ENCODE measurements at places on chromosomes 16 and 17. TPM values are rescaled to one million over a fixed set of nuclear protein-coding genes. Genes with fewer than 3 reads are reported as not detected.
A peak's percentile ranks its signal among the peaks of the same experiment; 100 is the strongest.

GRCh38 chr16:88750854-88751253 is 34.2 kb downstream of the PIEZO1 start:
- DNase-seq: no peak

DNA sequence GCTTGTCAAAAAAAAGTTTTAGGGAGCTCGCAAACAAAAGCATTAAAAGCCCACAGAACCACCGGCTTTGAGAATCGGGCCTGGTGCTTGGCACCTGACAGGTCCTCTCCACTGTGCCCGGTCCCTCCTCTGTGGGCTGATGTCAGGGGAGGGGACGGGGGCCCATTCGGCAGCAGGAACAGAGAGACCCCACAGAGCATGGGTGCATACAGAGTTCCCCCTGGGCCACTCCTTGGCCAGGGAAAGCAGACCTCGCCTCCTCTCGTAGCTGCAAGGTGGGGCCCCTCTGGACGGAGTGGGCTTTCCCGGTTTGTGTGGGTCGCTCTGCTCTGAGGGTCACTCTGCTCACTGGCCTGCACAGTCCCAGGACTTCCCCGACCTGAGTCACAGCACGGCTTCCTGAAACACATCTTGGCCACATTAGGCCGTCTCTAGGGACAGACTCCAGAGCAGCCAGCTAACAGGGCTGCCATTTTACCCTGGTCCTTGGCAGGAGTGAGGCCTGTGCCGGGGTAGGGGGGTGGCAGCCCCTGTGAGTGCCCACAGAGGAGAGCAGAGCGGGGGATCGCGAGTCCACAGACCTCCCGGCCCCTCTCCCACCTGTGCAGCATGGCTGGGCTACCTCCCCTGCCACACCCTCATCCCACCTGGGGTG is 11.1 kb downstream of the CBFA2T3 start:
- DNase-seq: no peak

The MT1G gene
- total RNA-seq: 41.0 TPM

- DNase-seq: no peak
Observed at GRCh38 chr17:74842146-74842598, 17.5 kb downstream of the GRIN2C start.

- DNase-seq: no peak
Observed at GRCh38 chr17:76671912-76672262, 28.3 kb upstream of the ST6GALNAC1 start.

The LONP2 gene
- total RNA-seq: 54.9 TPM

DNA sequence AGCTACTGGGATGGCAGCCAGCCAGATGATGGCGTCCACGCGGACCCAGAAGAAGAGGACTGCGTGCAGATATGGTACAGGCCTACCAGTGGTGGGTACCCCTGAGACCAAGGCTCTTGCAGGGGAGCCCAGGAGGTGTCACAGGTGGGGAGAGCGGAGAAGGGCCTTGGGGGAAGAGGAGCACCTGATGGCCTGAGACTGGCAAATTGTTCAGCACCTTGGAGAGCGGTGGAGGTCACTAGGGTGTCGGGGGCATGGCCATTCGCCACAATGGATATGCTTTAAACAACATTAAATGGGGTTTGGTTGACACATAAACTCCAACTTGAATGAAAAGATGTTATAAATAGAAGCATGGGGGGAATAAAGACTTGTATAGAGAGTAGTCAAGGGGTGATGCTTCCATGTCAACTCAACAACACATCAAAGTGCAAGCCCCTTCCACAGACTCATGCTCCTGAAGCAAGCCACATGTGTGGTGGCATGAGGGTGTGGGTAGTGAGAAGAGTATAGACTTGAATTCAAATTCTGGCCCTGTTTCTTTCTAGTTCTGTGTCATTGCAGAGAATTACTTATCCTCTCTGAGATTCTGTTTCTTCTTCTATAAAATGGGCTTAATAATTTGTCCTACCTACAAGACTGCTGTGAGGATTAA is 22.2 kb downstream of the CLEC19A start:
- no peak for DNase-seq

GRCh38 chr16:76277460-76278030 is 344 bp downstream of the CNTNAP4 start:
- DNase-seq: no peak

DNA sequence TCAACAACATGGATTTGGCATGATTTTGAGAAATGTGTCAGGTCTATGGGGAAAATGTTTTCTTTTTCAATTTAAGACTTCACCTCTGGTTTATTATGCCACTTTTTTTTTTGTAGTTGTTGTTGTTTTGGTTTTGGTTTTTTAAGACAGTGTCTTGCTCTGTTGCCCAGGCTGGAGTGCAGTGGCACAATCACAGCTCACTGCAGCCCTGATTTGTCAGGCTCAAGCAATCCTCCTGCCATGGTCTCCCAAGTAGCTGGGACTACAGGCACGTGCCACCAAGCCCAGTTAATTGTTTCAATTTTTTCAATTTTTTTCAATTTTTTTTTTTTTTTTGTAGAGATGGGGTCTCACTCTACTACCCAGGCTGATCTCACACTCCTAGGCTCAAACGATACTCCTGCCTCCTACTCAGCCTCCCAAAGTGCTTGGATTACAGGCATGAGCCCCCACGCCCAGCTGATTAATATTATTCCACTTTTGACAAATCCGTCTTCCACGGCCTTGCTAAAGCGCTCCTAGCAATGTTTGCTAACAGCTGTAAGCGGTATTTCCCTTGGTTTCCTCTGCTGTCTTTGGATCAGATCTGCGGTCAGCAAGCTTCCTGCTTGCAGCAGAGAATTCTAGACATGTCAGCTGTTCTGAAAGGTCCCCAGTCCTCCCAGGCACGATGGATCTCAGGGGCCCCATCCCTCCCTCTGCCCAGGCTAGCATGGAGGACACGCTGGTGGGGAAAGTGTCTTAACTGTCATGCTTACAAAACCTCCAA is 7.0 kb upstream of the MILR1 start:
- DNase-seq: no peak

DNA sequence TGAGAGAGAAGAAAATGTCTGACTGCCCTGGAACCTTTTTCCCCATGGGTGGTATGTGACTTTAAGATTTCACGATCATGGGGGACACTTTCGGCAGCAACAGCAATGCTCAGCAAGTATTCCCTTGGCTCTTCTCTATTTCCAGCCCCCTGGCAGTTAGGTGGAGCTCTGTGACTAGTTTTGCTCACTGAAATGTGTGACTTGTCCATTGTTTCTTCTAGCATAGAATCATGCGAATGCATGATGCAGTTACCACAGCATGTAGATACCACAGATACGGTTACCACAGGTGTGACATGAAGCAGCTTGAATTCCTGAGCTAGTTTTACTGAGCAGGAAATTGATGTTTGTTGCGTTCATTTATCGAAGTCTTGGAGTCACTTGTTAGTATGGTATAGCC is 1034.5 kb upstream of the EEF2KMT start:
- no peak for DNase-seq

The LHX1 gene
- 0.46 TPM for total RNA-seq

The BICDL2 gene
- not detected for total RNA-seq

The FOXC2 gene
- total RNA-seq: not detected

GRCh38 chr16:83807710-83808572 is at the start of gene HSBP1:
Gene HSBP1 (plus strand): TSS chr16:83807978. CDS start chr16:83808077, 99 bp downstream.
- DNase-seq: peak; percentile 87

DNA sequence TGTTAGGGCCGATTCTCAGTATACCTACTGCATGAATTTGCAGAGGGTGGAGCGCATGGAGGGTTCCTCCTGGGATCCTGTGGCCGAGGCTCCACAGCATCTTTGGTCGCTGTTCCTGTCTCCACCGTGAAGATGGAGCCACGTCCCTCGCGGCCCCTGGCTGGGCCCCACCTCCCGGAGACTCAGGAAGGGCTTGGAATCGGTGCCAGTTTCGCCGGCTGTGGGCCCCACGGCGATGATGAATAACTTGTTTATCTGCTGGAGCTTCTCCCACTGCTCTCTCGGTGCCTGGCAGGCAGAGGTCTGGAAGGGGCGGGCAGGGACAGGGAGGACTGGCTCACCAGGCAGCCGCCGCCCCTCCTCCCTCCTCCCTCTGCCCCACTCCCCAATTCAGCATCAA is 8.1 kb downstream of the SLC5A11 start:
- DNase-seq: no peak

DNA sequence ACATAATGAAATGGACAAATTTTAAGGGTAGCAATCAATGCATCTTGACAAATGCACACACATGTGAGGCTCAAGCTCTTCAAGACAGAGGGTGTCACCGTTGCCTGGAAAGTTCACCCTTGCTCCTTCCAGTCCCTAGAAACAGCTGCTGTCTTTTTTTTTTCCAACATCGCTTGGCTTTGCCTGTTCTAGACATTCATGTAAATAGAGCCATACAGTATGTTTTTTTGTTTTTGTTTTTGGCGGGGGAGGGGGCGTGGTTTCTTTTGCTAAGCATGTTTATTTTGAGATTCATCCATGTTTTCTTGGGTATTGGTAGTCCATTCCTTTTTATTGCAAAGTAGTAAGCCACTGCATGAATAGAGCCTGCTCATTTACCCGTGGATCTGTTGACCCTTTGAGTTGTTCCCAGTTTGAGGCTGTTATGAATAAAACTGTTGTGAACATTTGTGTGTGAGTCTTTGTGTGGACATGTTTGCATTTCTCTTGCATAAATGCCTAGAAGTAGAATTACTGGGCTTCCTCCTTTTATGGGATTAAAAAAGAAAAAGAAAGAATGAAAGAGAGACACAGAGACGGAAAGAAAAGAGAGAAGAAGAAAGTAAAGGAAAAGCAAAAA is 78.4 kb downstream of the NT5M start:
- DNase-seq: no peak

DNA sequence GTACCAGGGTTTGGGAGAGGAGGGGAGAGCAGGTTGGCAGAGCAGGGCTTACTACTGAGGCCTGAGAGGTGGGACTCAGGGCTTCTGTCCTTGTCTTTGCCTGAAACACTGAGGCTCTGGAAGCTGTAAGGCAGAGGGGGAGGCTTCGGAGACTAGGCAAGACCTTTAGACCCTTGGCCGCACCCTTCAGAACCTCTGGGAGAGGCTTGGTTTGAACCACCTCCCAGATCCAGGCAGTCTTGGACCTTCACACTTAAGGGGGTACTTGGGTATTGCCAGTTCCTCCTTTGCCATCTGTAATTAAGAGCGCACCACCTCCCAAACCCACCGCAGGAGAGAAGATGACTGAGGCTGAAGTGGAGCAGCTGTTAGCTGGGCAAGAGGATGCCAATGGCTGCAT is 12.9 kb downstream of the MYL4 start:
- DNase-seq: no peak

- DNase-seq: no peak
Observed at GRCh38 chr17:83099086-83099555, 19.7 kb downstream of the METRNL start.

The ABR gene
- 60.8 TPM for total RNA-seq

GRCh38 chr17:31533546-31534155 is 142.2 kb downstream of the RAB11FIP4 start:
- no peak for DNase-seq

The SHISA6 gene
- not detected for total RNA-seq

The PIK3R5 gene
- total RNA-seq: 28.6 TPM

The CDH13 gene
- total RNA-seq: not detected

DNA sequence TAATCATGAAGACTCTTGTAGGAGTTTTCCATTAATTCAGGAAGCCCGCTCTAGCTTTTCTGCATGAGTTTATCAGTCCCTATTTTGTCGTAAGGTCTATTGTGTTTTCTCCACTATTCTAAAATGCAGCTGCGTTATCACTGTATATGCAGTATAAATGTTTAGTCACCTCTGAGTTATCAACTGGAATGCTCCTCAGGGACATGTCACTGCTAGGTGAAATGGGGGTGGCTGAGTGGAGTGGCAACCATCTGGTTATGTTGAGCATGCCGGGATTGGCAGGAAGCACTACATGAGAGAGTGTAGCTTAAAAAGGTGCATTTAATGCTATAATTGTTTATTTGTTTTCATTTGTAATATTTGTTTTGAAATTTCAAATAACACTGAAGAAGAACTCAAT is 285.2 kb upstream of the ELAC2 start:
- no peak for DNase-seq

The NPIPB9 gene
- 2.8 TPM for total RNA-seq

The KRTAP3-2 gene
- total RNA-seq: not detected

- no peak for DNase-seq
Observed at GRCh38 chr16:65523283-65523944, 401.6 kb upstream of the CDH11 start.

The MAP2K6 gene
- 2.5 TPM for total RNA-seq

DNA sequence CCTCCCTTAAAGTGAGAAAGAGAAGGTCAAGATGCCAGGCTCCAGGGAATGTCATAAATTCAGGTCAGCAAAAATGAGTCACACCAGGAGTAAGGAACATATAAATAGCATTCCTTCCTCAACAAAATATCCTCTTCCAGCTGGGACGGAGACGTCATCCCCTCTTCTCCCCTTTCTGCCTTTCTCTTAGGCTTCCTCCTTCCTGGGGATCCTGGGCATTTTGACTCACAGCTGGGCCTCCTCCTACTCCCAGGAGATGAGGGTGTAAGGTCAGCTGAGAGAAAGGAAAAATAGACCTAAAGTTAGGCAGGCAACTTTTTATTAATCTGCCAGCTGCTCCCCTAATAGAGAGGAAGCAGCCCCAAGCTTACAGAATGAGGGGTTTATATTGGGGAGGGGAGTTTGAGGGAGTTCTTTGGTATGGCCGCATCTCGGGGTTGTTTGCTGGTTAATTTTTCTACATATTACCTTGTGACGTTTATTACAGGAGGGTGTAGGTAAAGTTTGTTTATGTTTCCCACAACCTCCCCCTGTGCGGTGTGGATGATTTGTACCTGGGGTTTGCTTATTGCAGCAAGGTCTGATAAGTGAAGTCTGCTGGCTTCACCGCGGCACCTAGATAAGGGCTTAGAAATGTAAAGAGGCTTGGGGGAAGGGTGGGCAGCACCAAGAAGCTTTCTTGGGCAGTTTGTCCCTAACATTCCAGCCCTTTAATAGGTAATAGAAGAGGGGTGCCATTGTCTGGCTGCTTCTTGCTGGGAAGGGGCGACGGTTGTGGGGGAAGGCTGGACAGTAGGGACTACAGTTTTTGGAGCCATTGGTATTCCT is 7.1 kb upstream of the ZNF747 start:
- no peak for DNase-seq

The ENPP7 gene
- total RNA-seq: not detected

The PMFBP1 gene
- 0.09 TPM for total RNA-seq

The ANKRD40CL gene
- total RNA-seq: not detected

DNA sequence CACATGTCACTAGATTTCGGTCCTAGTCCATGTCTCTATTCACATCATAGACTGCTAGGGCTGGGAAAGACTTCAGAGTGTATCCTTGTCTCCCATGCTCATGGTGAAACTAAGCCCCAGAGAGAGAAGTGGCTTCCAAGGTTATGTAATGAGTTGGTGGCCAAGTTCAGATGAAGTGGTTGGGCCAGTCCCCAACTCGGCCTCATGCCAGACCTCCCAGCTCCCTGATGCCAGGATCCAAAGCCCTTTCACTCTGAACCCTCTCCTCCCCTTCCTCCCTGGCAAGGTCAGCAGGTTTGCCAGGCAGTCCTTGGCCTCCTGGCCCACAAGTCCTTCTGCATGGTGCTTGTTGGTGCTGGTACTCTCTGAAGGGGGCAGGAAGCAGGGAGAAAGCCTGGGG is 189.7 kb downstream of the AXIN2 start:
- no peak for DNase-seq

GRCh38 chr17:57861790-57862693 is 12.2 kb upstream of the MRPS23 start:
- no peak for DNase-seq

Measured in CD8-positive, alpha-beta memory T cell (primary cell).